RPMI7951 (cell line): ENCODE measurements at places on chromosomes 5 and 9. TPM values are rescaled to one million over a fixed set of nuclear protein-coding genes. Genes with fewer than 3 reads are reported as not detected.

The GPR150 gene
- 0.10 TPM in 1 of 2 replicates, not detected in the other for total RNA-seq

The SMARCA2 gene
- 38.5 and 64.2 TPM in 2 replicates for total RNA-seq

The SUSD1 gene
- 2.9 and 3.4 TPM in 2 replicates for total RNA-seq

The CCIN gene
- 0.24 and 0.59 TPM in 2 replicates for total RNA-seq

The CYSRT1 gene
- 0.36 and 1.1 TPM in 2 replicates for total RNA-seq

The SOX30 gene
- not detected in 2 replicates for total RNA-seq

The CDC25C gene
- total RNA-seq = 24.4 and 28.3 TPM in 2 replicates

The TAF11L10 gene
- total RNA-seq = not detected in 2 replicates
